ENCODE measurements at places on chromosomes 13 and 19. TPM values are rescaled to one million over a fixed set of nuclear protein-coding genes. Genes with fewer than 3 reads are reported as not detected.

KIR3DL1 gene
- total RNA-seq: not detected

FFAR2 gene
- total RNA-seq: 0.46 TPM

ZNF534 gene
- not detected for total RNA-seq

GRAMD1A gene
- total RNA-seq: 156 TPM

LIN37 gene
- 9.0 TPM for total RNA-seq

NALCN gene
- not detected for total RNA-seq

PSG1 gene
- not detected for total RNA-seq

PPP5C gene
- total RNA-seq: 66.7 TPM

GRWD1 gene
- 38.4 TPM for total RNA-seq

WDR87 gene
- not detected for total RNA-seq

PBX4 gene
- total RNA-seq: 0.82 TPM

LNX2 gene
- 14.0 TPM for total RNA-seq

THSD8 gene
- 14.2 TPM for total RNA-seq

C5AR2 gene
- total RNA-seq: 0.59 TPM

TMEM255B gene
- 321 TPM for total RNA-seq

DCT gene
- not detected for total RNA-seq

SOHLH2 gene
- not detected for total RNA-seq

CKM gene
- not detected for total RNA-seq

CBARP gene
- 10.4 TPM for total RNA-seq

ADAMTSL5 gene
- 0.18 TPM for total RNA-seq

ZNF444 gene
- 40.8 TPM for total RNA-seq

DHDH gene
- total RNA-seq: 1.0 TPM

SHANK1 gene
- 6.5 TPM for total RNA-seq

ZNF155 gene
- 10.9 TPM for total RNA-seq

CALR3 gene
- total RNA-seq: not detected

HMG20B gene
- total RNA-seq: 77.2 TPM

SULT2A1 gene
- total RNA-seq: not detected

ZNF577 gene
- total RNA-seq: 9.3 TPM

SPACA6 gene
- 12.9 TPM for total RNA-seq

CEACAM6 gene
- total RNA-seq: not detected

NCAN gene
- 0.05 TPM for total RNA-seq

Data from endothelial cell (in vitro differentiated cells).